ENCODE measurements at places on chromosomes 2 and 18.

DNA sequence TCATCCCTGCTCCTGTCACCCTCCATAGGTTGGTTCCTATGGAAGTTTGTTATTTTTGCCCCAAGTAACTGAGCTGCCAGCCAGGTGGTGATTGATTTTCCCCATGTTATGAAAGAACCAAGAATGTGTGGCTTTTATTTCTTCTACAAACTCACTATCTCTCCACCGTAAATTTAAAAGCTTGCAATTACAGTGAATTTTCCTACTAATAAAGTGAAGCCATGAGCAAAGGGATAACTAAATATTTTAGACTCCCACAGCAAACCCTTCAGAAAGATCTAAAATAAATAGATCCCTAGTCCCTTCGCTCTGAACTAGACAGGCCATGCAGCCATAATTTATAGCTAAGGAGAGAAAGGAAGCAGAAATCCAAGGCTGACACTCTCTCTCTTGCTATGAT, 6.2 kb upstream of the KIAA2012 start:
- H3K4me1 ChIP-seq: peaks cover 22% of the 10 kb centered on the region
- no peak overlapping the region for H3K4me3 ChIP-seq
- no peak overlapping the region for H3K27ac ChIP-seq
- no peaks in the 10 kb centered on the region for H3K27me3 ChIP-seq
- DNase-seq: no peak

GRCh38 chr2:227123697-227124096, 40.3 kb downstream of the COL4A4 start:
- H3K4me3 ChIP-seq: no peak overlapping the region
- H3K36me3 ChIP-seq: no peaks in the 10 kb centered on the region
- H3K4me1 ChIP-seq: no peaks in the 10 kb centered on the region
- DNase-seq: no peak

DNA sequence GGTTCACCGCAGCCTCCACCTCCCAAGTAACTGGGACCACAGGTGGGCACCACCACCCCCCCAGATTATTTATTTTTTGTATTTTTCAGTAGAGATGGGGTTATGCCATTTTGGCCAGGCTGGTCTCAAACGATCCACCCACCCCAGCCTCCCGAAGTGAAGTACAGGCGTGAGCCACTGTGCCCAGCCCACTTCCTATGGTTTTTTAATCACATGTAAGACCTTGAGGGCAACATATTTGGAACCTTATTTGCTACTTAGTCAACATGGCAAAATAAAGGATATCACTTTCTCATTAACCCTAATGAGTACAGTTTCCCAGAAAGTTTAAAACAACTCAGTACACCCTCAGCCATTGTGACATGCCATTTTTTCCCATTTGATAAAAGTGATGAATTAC, 64.7 kb downstream of the EIF5B start:
- H3K4me1 ChIP-seq: peaks cover 17% of the 10 kb centered on the region
- H3K27me3 ChIP-seq: no peaks in the 10 kb centered on the region

DNA sequence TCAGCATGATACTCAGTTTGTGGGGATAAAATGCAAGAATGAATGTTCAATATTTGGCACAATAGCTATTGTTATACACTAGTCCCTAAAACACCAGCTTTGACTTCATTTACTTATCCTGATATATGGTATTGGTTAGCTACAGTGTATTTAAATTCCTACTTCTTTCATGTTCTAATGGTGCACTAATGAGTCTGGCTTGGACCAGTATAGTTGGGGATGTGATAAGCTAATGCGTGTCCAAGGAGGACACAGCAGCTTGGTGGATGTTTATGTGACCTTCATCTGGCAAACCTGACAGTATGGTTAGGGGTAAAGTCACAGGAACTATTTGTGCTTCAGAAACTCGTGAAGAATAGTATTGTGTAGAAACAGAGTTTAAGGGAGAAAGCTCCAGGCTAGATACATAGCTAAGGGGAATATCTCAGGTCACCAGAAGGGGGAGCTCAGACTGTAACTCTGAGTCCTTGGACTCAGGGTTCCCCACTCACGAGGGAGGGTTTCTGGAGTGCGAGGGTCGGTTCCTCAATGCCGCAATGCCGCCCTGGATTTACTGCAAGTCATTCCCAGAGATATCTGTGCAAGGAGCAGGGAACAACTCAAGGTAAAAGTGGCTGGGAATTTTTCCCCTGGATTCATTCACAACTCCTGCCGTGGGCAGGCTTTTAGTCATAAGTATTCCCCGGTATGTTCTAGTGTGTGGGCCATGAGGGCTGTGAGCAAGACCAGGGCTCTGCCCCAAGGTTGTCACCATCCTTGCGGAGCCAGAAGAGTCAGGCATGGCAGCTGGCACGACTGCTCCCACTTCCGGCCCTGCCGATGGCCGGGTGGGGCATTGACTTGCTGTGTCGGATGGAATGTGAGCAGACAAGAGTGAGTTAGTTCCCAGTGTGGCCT, 14.5 kb downstream of the IL1R2 start:
- H3K36me3 ChIP-seq: no peaks in the 10 kb centered on the region
- H3K4me3 ChIP-seq: no peak overlapping the region

DNA sequence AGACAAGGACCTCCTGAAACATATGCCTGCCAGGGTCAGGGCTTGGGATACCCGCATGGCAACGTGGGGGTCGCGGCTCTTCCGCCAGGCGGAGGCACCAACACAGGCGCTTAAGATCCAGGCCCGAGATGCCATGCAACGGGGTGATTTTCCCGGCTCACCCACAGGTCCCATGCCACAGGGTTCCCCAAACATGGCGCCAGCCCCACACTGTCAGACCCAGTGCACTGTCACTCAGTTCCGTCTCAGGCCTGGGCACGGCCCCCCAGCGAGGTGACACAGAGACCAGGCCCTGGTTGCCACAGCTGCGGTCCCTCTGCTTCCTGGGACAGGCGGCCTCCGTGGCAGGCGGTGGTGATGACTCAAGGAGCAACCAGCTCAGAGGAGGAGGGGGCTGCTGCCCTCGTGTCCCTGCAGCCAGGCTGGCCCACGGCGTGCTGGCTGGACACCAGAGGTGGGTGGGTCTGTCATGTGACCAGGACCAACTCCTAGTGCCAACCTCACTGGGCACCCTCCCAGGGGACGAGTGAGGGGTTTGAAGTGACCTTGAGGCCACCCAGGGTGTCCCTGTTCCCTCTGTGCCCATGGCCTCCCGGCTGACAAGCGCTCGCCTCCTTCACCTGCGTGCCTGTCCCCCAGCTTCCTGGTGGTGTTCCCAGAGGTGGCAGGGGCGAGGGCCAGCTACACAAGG, 4.9 kb downstream of the PDCD1 start:
- no peak overlapping the region for H3K27ac ChIP-seq
- no peaks in the 10 kb centered on the region for H3K4me1 ChIP-seq
- no peaks in the 10 kb centered on the region for H3K36me3 ChIP-seq
- DNase-seq: no peak
- no peak overlapping the region for H3K4me3 ChIP-seq

Data from psoas muscle (tissue), 8 donors.